Stimulated activated CD8-positive, alpha-beta memory T cell treated with anti-CD3 and anti-CD28 coated beads, Interleukin-15, amount 100 ng/mL, for 48 hours (primary cell): ENCODE measurements at places on chromosomes 5 and 9.

DNA sequence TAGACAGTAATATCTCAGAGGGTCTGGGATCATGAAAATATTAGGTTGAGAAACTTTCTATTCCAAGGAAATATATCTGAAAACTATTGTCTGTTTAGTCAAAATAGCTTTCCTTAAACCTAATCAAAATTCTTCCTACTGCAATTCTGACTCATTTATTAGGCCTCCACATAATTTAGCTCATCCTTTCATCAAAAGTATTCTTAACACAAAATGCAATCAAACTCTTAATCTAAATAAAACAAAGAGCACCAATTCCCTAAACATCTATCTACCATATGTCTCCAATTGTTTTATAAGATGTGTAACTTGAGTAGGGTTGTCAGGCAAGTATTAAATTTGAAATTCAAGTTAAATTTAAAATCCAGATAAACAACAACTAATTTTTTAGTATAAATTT, 142.1 kb downstream of the PLK2 start:
- DNase-seq = no peak

DNA sequence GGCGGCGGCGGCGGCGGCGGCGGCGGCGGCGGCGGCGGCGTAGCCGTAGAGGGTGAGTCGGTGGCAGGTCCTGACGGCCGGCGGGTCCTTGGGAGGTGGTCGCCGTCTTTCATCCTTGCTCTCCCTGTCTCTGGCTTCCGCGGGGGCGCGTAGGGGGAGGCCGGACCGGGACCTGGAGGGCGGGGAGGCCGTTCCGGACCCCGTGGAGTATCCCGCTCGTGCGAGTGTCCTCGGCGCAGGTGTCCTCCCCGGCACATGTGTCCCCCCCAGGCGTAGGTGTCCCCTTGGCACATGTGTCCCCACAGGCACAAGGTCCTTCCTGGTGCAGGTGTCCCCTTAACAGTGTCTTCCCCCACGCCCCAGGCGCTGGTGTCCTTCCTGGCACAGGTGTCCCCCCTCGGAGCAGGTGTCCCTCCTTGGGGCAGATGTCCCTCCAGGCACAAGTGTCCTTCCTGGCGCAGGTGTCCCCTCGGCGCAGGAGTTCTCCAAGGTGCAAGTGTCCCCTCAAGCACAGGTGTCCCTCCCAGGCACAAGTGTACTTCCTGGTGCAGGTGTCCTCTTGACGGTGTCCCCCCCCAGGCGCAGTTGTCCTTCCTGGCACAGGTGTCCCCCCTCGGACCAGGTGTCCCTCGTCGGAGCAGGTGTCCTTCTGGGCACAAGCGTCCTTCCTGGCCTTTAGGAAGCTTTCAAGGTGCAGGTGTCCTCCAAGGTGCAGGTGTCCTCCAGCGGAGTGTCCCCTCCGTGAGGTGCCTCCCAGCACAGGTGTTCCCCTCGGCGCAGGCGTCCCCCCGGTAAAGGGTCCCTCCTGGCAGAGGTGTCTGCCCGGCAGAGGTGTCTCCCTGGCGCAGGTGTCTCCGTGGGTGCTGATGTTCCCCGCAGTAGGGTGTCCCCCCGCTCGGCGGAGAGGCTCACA, 519 bp downstream of the EXOC3 start:
- DNase-seq = no peak

- DNase-seq = no peak
These were observed 384.6 kb upstream of the CD180 start for GRCh38 chr5:67581203-67581602.

GRCh38 chr5:108581026-108581425, 166.7 kb upstream of the FER start:
- DNase-seq = no peak

GRCh38 chr9:137161558-137162486, 8.0 kb downstream of the LRRC26 start:
- DNase-seq = no peak

- DNase-seq = no peak
These were observed 34.4 kb downstream of the INSYN2B start for GRCh38 chr5:169945831-169946261.

DNA sequence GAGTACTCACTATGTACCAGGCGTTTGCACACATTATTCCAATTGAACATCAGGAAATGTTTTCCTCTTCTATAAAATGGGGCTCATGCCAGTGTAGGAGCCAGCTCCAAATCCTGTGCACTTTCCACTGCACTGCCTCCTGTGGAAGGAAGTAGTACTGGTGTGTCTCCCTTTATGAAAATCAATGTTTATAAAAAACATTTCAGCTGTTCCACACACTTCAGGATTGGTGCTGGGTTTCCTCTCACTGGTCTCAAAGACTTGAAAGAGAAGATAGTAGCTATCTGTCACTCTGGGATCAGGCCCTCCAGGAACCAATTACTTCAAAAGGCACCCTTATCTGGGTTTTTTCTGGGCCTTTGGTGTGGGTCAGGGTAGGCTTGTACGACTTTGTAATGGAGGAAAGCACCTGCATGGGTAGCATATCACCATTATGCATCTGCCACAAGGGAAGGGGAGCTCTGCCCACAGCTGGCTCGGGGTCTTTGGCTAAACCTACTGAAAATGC, 32.5 kb downstream of the RAB14 start:
- no peak for DNase-seq

DNA sequence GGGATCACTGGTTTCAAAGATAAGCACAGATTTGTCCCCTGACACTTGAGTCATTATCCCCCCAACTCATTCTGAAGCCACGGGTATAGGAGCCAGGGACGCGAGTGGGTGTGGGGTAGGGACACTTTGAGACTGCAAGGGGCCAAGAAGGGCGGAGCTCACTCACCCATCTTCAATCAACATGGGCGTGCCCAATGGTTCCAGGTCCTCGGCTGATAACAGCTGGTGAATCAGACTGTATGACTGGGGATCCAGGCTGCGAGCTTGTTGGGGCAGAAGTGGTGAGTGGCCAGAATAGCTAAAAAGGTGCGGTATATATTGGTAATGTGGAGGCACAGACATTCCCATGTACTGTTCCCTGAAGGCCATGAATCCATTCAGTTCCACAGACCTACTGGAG, 30.7 kb upstream of the NR5A1 start:
- DNase-seq = no peak

GRCh38 chr5:6220346-6221088, 157.8 kb downstream of the MED10 start:
- DNase-seq = no peak

GRCh38 chr5:69368458-69369339, 621 bp downstream of the AK6 start:
- no peak for DNase-seq

DNA sequence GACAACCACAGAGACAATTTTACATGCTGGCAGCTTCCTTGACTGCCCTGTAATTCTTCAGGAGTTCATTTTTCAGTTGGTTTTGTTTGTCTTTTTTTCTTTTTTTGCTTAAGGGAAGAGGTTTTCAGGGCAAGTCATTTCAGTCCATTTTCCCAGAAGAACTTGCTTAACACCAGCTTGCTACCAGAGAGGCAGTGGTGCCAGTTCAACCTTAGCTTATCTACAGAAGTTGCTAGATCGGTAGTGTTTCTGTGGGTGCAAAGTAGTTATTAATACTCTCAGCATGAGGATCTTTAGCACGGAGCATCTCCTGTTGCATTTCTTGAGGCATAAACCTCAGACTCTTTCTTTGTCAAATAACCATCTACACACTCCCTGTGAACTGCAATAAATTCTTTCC, 1.1 kb downstream of the SPEF2 start:
- DNase-seq = no peak

DNA sequence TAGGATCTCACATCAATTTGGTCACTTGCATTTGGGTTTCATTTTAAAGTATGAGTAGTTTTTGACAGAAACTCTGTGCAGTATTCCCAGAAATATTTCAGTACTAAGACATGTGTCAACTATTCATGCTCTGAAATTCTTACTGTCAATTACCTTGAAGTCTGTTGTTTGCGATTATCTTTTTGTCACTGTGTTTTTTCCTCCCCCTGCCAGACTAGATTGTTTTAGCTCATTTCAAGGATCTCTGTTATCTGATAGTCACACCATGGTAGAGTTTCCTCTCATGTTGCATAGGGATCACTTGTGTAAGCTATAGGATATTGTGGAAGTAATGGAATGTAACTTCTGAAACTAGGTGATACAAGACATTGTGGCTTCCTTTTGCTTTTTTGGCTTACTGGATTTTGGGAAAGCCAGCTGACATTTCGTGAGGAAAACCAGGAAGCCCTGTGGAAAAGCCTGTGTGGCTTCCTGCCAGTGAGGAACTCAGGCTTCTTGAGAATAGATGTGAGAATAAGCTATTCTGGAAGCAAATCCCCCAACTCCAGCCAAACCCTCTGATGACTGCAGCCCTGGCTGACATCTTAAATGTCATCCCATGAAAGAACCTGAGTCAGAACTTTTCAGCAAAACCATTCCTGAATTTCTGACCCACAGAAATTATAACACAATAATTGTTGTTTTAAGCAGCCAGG, 122.2 kb downstream of the FGF10 start:
- DNase-seq = no peak

DNA sequence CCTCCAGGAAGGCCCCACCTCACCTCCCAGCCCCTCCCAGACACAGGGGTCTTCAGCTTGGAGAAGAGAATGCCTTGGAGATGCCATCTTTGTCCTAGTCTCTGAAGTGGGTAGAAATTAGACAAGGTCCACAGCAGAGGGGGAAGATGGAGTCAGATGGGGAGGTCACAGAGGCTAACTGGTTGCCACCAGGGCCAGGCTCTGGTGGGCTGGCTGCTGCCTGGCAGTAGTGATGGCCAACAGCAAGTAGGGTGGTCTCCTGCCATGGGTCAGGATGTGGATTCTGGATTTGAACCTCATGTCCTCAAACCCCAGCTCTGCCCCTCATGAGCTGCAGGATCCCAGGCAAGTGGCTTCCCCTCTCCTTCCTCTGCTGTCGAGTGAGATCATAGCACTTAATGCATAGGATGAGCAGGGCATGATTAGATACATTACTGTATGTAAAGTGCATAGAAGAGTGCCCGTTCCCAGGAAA, 38.7 kb upstream of the NEK6 start:
- DNase-seq = no peak

DNA sequence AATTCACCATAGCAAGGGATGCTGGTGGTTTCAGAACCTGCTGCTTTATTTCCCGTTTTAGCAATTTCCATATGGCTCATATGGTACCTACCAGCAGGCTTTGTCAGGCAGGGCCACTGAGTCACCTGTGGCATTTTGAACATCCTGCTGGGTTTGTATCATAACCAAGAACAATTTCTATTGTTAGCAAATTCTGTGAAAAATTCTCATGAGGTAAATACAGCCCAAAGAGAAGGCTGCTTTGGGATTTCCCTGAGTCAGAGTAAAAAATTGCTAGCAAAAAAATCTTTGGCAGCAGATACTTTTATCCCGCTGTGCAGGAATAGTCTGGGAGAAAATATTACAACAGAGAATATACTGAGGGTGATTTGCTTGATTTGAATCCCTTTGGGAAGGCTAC, 52.7 kb downstream of the PRR16 start:
- DNase-seq = no peak

- no peak for DNase-seq
These were observed 166.6 kb downstream of the CDK5RAP2 start for GRCh38 chr9:120413121-120414048.

DNA sequence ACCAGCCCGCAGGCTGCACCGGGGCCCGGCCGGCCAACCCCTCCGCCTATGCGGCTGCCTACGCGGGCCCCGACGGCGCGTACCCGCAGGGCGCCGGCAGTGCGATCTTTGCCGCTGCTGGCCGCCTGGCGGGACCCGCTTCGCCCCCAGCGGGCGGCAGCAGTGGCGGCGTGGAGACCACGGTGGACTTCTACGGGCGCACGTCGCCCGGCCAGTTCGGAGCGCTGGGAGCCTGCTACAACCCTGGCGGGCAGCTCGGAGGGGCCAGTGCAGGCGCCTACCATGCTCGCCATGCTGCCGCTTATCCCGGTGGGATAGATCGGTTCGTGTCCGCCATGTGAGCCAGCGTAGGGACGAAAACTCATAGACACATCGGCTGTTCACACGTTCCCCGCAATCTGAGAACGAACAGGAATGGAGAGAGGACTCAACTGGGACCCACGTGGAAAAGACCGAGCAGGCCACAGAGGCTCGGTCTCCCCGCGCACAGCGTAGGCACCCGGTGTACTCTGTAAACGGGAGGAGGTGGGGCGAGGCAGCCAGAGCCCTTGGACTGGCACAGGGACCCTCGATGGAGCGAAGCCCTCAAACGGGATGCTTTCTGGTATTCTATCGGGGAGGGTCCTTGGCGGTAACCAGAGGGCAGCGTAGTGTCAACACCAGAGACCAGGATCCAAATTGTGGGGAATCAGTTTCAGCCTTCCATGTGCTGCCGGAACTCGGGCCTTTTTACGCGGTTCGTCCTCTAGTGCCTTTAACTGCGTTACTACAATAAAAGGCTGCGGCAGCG, 1.9 kb downstream of the FOXE1 start:
- no peak for DNase-seq

DNA sequence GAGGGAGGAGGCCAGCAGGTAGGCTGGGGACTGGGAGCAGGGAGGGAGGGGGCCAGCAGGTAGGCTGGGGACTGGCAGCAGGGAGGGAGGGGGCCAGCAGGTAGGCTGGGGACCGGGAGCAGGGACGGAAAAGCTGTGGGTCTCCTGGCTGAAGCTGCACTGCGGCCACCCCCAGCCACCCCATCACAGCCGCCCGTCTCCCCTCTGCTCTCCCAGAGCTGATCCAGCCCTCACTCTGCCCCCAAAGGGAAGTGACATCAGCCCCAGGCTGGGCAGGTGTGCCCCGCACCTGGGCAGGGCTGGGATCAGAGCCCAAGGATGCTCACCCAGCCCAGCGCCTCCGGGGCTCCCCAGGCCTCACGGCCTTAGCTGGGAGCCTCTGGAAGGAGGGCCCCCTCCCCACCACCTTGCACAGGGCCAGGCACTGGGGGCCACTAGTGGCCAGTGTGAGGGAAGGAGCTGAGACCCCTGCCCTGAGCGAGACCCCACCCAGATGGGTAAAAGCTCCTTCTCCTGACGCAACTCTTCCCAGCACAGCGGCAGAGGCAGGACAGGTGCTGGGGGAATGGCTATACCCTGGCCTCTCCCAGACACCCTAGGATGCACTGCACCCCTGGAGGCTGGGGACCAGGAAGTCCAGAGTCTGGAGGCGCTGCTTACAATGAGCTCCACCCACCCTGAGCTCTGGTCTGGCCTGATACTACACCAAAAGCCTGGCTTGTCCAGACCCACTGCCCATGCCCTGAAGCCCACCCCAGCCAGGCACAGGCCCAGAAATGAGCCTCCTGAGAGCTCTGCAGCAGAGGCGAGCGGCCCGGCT, 11.6 kb downstream of the AGPAT2 start:
- no peak for DNase-seq

GRCh38 chr5:95881833-95882232, 59.3 kb upstream of the GLRX start:
- no peak for DNase-seq

DNA sequence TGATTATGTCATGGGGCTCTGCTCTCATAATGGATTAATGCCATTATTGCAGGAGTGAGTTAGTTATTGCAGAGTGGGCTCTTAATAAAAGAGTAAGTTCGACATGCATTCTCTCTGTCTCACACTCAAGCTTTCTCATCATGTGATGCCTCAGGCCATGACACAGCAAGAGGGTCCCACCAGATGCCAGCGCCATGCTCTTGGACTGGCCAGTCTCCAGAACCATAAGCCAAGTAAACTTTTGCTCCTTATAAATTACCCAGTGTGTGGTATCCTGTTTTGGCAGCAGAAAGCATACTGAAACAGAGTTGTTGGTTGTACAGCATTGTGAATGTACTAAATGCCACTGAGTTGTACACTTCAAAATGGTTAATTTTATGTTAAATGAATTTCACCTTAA, 138.1 kb downstream of the MYO10 start:
- no peak for DNase-seq
